ENCODE measurements at places on chromosomes 5 and 9.

DNA sequence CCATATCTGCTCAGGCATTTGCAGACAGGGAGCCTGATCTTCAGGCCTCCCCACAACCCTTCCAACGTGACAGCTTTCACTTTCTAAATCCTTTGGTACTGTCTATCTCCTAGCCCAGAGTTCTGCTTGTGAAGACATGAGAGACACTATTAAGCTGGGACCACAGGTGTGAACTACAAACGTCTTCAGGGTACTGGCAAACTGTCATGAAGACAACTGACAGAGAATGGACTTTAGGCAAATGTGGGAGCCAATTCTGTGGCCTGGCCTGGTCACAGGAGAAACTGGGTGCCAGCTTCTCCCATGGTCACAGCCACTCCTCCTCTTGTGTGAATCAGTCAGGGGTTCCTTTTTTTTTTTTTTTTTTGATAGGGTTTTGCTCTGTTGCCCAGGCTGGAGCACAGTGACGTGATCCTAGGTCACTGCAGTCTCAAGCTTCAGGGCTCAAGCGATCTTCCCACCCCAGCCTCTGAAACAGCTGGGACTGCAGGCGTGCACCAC, 10.4 kb downstream of the TRIM14 start:
- DNase-seq: no peak

DNA sequence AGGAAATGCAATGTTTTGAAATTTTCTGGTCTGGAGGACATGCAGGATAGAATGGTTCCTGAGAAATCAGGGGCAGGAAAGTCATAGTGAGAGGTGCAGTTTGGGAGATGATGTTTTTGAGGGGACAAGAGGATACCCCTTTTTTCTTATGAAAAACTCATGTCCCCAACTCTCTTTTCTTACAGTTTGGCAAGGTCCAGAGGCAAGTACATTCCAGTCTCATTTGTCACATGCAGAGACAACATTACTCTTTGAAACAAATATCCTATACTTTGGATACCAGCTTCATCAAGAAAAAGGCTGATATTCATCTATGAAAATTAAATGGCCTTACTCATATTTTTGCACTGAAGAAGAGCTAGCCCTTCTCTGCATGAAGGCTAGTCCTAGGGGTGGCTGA, 48.2 kb downstream of the EQTN start:
- DNase-seq: no peak

GRCh38 chr9:121714075-121714705, 62.8 kb downstream of the DAB2IP start:
- DNase-seq: no peak

- DNase-seq: no peak
Measured at GRCh38 chr9:103867886-103868285, 226.2 kb upstream of the SMC2 start.

DNA sequence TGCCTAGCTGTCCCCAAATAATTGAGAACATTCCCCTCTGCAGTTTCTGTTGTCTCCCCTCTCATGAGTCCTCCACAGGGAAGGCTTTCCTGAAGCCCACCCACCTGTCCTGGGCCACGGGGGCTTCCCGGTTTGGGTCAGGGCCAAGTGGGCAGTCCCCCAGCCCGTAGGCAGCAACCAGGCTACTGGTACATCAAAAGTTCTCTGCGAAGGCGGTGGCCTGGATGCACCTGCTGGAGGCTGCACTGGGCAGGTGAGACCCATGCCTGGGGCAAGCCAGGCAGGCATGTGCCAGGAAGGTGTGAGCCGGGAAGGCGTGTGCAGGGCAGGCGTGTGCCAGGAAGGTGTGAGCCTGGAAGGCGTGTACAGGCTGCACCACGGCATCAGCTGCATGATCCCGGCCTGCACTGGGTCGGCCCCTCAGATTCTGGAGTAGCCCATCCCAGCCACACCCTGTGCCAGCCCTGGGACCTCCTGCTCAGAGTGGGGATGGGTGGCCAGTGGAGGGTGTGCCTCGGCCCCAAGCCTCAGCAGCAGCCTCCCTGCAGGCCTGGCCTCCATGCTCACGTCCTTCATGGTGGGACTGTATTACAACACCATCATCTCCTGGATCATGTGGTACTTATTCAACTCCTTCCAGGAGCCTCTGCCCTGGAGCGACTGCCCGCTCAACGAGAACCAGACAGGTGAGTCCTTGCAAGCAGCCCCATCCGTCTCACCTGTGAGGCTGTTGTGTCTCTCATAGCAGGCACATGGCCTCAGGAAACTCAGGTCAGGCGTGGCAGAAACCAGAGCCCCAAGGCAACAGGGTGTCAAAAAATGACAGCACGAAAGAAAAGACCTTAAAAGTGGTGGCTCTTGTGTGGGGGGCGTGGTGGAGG, 8.7 kb downstream of the SLC6A19 start:
- no peak for DNase-seq

DNA sequence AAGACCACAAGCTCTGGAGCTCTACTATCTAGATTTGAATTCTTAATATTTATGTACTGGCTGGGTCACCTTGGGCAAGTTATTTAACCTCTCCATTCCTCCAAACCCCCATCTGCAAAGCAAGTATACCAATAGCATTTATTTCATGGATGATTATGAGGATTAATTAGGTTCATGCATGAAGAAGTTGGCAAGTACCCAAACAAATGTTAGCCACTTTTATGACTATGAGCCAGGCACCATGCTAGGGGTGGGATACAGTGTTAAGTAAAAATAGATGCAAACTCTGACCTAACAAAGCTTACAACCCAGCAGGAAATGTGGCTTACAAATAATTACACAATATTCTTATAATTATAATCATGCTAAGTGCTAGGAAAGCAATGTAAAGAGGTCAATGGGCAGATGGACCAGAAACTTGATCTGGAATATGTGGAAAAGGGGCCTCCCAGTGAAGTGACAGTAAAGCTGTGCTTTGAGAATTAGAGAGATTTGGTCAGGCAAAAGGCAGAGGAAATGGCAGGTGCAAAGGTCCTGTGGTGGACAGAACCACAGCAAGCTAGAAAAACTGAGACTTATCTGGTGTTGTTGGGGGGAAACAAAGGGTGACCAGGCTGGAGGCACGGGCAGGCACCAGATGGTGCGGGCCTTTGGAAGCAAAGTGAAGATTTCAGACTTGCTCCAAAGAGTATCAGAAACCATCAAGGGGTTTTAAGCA, 525.2 kb upstream of the TRPC7 start:
- DNase-seq: no peak

GRCh38 chr9:99814359-99814758, 7.3 kb upstream of the NR4A3 start:
- no peak for DNase-seq

DNA sequence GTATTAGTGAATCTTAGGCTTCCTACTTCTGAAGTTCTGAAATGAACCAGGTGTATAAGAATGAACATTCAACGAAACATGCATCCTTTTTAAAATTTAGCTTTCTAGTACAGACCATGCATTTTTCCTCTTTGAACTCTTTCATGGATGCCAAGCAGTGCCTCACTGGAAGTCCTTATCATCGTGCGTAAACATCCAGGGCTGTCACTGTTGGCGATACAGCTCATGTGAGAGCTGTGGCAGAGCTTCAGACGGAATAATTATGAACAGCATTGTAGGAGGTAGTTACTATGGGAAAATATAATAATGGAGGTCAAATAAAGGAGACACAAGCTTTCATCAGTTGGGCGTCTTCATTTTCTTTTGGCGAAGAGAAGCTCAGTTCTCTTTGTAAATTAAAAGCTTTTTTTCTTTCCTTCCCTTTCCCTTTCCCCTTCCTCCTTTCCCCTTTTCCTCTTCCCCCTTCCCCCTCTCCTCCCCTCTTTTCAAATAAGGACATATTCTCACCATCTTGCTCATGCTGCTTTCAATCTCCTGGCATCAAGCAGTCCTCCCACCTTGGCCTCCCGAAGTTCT, 167.3 kb downstream of the KDM4C start:
- no peak for DNase-seq

DNA sequence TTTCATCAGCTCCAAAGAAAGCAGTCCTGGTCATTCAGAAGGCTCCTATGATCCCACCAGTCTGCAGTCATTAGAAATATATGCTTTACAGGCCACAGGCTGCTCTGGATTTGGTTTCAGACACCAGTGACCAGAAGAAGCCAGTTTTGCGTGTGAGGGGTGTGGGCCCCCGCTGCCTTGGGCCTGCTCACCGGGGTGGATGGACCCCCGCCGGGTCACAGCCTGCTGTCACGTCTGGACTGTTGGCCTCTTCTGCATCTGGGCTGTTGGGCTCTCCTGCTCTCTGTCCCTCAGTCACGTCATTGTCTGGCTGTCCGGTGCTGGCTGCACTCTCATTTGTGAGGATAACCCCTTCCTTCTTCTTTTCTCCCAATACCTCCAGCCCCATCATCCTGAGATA, 33.1 kb downstream of the NSUN2 start:
- DNase-seq: no peak

GRCh38 chr9:83623679-83624076, 735 bp downstream of the IDNK start:
- no peak for DNase-seq

GRCh38 chr9:8637626-8638025, 838.0 kb upstream of the DMAC1 start:
- no peak for DNase-seq

- DNase-seq: no peak
Measured at GRCh38 chr5:56279291-56279690, 46.2 kb upstream of the ANKRD55 start.

DNA sequence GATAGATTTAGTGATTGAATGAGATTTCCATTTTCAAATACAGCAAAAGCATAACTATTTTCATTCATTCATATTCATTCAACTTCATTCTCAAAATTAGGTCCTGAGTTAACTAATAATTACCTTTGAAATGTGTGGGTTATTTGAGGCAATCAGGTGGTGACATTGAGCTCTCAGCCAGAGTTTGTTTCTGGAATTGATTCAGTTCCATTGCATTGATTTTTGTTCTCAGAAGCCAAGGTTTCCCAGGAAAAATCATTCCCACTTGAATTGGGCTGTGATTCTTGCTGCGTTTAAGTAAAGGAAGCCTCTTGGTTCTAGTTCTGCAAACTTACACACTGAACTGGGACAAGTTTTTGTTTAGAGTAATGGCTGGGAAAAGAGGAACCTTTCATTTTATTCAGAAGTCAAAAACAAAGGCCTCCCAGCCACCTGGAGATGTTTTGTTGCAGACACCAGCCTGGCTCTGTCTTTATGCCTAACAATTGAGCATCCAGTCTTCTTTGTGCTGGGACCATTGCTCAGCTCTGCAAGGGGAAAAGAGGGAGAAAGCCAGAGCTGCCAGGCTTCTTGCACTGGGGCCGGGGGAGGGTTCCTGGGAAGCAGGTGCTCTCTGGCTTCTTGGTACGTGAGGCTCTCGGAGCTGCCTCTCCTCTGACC, 198.6 kb downstream of the TRIO start:
- DNase-seq: no peak

- no peak for DNase-seq
Measured at GRCh38 chr9:88291056-88291455, 97.2 kb upstream of the SPIN1 start.

GRCh38 chr5:150159741-150160179, 4.1 kb upstream of the PDGFRB start:
- DNase-seq: no peak

GRCh38 chr9:131946180-131946579, 133.5 kb downstream of the MED27 start:
- DNase-seq: no peak

DNA sequence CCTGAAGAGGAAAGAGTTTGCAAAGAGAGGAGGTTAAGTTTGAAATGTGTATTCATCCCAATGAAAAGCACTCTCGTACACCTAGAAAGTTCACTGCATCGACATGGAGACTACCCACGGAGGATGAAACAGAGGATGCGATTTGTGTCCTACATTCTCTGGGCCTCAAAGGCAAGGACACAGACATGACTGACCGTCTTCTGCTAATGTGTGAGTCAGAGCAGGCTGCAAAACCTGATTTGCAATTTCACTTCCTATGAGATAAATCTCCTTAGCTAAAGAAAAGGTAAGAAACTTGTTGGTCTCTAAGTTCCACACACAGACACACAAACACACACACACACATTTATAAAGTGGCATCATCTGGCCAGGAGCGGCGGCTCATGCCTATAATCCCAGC, 98.6 kb downstream of the GNAQ start:
- DNase-seq: no peak

DNA sequence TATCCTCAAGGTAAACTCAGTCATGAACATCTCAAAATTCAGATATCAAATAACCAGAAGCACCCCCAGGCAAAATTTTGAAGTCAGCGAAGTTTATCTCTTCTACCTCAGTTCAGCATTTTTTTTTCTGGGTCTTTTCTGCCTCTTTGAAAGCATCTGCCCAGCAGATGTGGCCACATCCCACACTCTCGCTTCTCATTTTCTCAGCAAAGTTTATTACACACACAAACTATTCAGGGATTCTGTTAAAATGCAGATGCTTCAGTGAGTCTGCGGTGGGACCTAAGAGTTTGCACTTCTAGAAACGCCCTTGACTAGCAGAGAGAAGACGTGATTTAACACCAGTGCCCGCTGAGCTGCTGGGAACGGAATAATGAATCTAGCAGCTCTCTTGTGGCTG, 19.3 kb downstream of the RASEF start:
- no peak for DNase-seq

DNA sequence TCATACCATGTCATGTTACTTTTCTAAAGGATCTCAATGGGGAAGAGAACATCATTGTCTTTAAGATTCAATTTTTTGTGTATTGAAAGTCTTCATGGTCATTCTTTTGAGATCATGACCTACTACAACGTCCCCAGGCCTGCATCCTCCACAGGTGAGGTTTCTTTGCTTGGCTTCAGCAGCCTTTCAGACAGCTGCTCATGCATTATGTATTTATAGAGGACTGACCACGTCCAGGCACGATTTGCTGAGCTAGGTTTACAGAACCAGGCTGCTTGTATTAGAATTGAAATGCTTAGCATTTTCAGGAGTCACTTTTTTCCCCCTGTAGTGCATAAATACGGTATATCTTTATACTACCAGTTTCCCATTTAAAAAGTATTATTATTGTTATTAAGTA, 70.4 kb downstream of the LIX1 start:
- DNase-seq: no peak

DNA sequence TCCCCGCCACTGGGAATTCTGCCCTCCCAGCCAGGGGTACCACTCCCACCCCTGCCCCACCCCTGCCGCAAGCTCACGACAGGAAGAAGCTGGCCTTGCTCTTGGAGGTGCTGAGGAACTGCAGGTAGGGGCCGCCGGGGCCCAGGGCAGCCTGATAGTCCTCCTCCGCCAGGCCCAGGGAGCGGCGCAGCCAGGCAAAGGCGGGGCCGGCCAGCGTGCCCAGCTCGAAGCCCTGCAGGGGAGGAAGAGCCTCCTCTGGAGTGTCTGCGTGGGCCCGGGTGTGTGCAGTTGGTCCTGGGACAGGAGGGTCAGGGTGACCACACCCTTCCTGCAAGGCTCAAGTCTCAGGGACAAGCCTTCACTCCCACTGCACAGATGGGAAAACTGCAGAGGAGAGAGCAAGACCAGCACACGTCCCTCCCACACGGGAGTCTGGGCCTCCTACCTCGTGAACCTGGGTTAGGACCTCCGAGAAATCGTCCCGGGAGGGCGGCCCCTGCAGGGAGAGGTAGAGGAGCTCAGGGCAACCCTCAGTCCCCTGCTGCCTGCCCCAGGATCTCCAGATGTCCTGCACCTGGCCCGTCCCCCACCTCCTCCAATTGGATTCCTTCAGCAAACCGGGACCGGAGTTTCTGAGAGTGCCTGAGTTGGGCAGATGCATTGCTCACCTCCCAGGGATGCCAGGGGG, 2.4 kb downstream of the PIP5KL1 start:
- DNase-seq: no peak

GRCh38 chr5:61245936-61246335, 83.7 kb upstream of the SMIM15 start:
- no peak for DNase-seq
